ENCODE measurements at places on chromosomes 4 and X.

- no peak for DNase-seq
Measured at GRCh38 chr4:4671774-4672349, 130.0 kb upstream of the STX18 start.

DNA sequence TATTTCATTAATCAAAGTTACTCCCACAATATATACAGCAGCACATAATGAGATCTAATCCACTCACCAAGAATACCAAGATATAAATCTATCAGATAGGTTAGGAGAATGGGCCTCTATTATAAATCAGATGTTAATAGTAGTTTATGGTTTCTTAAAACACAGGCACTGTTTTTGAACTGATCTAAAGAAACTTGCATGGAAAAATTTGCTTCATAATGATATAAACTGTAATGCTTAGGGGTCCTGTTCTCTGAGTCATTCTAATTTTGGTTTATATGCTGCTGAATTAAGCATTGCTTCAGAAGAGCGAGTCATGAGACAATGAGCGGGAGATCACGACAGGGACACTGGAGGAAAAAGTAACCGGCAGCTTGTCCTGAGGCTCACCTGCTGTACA lies 113.3 kb upstream of the OTUD4 start:
- DNase-seq, result no peak

- no peak for DNase-seq
Measured at GRCh38 chr4:26753617-26754016, 107.0 kb upstream of the STIM2 start.

GRCh38 chr4:155524926-155525455 lies 141.7 kb upstream of the GUCY1A1 start:
- no peak for DNase-seq

DNA sequence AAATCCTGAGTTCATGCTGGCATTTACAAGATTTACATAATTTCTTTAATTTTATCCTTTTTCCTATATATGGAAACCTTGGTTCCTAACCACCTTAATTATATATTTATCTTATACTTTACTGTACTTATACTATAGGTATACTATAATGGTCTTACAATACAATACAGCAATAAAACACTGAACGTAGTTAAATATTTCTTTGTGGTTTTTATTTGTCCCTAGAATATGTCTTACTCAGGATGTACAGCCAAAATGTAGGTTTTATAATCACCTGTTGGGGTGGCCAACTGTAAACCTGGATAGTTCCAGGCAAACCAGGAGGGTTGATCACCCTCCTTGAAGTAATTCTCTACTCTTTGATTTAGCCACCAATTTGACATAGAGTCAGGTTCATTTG lies 48.4 kb upstream of the KIT start:
- no peak for DNase-seq

DNA sequence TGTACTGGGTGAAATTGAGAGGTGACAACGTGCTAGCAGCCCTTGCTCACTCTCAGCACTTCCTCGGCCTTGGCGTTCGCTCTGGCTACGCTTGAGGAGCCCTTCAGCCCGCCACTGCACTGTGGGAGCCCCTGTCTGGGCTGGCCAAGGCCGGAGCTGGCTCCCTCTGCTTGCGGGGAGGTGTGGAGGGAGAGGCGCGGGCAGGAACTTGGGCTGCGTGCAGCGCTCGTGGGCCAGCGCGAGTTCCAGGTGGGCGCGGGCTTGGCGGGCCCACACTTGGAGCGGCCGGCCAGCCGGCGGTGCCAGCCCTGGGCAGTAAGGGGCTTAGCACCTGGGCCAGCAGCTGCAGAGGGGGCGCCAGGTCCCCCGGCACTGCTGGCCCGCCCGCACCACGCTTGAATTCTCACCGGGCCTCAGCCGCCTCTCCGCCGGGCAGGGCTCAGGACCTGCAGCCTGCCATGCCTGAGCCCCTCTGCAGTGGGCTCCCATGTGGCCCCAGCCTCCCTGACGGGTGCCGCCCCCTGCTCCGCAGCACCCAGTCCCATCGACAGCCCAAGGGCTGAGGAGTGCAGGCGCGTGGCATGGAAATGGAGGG lies 249.5 kb upstream of the ETNPPL start:
- DNase-seq, result no peak

DNA sequence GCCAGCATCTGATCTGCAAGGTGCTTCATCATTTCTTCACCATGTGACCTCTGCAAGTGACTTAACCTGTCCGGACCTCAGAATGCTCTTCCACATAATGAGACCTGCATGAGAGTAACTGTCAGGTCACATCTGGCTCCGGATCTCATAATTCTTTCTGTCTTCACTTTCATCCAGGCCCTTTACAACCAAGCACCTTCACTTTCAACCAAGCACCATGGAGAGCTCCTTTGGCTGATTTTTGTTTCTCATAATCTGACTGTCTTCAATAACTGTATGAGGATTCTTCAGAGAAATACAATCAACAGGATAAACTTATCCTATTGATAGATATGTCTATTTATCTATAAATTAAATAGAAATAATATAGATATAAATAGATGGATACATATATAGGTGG lies 148.1 kb downstream of the VCX3A start:
- DNase-seq, result no peak

DNA sequence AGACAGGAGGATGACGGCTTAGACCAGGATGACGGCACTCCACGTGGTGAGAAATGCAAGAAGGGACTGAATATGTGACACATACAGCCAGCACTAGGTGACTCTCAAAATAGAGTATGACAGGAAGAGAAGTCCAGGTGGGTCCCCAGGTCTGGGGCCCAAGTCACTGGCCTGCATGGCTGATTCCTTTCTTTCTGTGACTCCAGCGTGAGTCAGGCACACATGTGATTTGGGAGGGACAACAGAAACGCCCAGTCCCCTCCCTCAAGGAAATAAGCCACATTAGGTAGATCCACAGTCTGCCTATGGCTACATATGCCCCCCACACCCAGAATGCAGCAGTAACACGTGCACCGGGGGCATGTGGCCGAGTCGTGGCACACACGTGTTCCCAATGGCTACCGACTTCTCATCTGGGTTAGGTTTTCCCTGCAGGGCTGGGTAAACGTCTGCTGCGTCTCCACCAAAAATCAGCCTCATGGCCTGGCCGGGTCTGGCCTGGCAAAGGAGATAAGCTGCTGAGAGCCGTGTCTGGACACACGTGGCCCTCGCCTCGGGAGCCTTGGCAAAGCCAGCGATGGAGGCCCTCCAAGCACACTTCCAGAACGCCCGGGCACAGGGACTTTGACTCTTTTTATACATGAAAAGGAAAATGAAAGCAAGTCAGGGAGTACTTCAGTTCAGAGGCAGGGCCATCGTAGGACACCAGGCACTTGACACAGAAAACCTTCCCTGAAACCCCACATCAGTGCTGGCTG lies 19.3 kb downstream of the SEL1L3 start:
- DNase-seq, result no peak

- DNase-seq, result no peak
Measured at GRCh38 chr4:84887824-84888223, 78.7 kb downstream of the WDFY3 start.

DNA sequence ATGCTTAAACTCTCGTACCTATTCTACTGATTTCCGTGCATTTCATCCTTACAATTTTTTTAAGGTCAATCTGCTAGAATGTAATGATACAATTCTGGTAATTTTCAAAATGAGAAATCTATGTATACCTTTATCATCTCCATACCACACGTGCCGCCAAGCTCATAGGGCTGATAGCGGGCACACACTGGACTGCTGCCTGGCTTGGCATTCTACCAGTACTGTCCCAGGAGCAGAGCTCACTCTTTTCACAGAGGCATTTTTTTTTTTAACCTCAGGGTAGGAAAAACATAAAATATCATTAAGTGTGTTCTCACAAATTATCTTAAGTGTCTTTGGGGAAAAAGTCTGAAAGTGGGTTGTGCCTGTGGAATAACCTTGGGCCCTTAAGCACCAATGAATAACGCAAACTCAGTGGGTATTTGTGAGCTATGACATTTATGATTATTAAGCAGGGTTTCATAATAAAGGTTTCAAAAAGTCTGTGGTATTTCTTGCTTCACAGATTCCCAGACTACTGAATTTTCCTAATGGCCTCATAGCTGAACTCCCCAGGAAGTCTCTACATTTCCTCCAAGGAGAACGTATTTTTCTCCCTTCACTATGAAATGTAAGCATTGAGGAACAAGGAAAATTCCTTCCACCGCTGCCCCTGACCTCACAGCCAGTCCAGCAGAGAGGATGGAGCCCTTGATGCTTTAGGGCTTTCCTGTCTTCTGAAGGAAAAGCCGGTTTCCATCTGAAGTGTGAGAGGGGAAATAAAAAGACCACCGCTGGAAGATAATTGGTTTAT lies 125.2 kb downstream of the ELOVL6 start:
- no peak for DNase-seq

- DNase-seq, result peak; percentile 8
Measured at GRCh38 chr4:22246847-22247246, 269.0 kb downstream of the ADGRA3 start.

DNA sequence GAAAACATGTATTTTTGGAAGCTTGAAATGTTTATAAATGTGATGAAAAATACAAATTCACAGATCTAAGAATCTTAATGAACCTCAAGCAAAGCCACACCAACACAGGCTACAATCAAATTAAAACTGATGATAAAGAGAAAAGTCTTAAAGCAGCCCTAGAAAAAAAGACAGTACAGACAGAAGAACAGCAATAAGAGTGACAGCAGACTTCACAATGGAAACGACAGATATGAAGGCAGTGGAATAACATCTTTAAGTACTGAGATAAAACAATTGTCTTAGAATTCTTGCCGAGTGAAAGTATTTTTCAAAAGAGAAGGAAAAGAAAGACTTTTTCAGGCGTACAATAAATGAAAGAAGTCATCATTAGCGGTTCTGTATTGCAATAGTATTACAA lies 423.6 kb upstream of the LCORL start:
- no peak for DNase-seq

- no peak for DNase-seq
Measured at GRCh38 chr4:180634306-180634705, 1608.9 kb upstream of the TENM3 start.

- DNase-seq, result no peak
Measured at GRCh38 chr4:172900900-172901299, 267.7 kb upstream of the GALNT7 start.

DNA sequence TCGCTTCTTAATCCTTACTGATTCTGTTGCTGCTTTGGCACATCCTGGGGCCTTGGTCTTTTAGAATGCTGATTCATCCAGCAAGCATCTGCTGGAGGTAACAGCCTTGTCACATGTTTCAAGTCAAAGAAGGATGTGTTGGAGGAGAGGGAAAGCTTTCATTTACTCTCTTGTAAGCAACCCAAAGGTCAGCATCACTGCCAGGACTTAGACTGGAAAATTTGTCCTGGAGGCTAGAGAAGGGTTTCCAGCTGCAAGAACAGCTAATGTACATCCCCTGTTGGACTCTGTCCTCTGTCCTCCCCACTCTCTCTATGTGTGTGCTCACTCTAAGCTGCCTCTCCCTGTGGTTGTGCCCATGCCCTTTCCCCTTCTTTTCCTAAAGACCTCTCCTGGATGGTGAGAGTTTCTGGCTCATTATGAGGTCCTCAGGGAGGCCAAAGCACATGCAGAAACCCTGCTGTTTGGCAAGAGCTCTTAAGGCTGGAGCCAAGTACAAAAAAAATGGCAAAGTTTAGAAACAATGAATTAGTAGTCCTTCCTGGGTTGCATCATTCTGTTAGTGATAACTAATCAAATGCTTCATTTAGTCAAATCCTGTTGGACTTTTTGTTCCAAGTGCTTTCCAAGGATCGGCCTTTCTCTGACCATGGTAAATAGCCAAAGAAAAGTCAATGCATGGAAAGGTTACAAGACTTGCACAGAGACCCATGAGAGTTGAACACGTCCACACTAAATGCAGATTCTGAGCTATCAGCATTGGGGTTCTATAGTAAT lies 13.4 kb upstream of the SRPX start:
- no peak for DNase-seq

DNA sequence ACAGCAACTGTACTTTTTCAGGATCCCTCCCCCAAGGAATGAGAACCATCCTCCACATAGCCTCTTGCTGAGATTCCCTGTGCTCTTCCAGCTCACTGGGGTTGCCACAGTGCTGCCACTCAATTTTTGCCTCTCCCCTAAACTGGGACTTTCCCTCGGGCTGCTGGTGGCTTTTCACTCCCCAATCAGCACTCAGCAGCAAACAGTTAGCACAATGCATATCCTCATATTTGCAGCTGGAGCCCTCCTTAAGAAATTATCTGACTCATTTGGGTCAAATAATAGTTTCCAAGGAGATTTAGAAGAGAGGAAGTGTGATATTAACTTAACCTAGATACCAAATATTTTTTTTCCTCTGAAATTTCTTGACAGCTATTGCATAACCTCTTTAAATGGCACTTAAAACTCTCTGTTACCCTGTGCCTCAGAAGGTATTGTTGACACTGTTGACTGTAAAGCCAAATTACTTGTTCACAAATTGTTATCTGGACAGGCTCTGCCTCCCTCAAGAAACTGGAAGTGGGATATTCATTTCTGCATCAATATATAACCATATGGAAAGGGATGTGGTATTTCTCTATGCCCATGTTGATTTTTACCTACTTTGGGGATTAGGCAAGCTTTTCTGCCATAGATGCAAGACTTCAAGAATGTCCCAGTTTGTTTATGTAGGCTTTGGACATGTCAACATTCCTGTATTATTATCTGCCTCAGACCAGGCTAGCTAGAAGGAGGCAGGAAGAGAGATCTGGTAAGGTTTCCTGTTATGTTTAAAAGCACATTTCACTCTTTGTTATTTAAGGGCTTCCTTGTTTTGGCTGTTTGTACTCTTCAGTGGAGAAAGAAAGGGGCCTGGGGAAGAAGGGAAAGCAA lies 58.0 kb downstream of the SEPTIN11 start:
- no peak for DNase-seq

GRCh38 chr4:159428975-159429692 lies 326.3 kb downstream of the RAPGEF2 start:
- DNase-seq, result no peak

- DNase-seq, result no peak
Measured at GRCh38 chr4:83905952-83906351, 370.0 kb downstream of the GPAT3 start.

- DNase-seq, result no peak
Measured at GRCh38 chrX:136766785-136767103, 14.0 kb downstream of the ARHGEF6 start.

DNA sequence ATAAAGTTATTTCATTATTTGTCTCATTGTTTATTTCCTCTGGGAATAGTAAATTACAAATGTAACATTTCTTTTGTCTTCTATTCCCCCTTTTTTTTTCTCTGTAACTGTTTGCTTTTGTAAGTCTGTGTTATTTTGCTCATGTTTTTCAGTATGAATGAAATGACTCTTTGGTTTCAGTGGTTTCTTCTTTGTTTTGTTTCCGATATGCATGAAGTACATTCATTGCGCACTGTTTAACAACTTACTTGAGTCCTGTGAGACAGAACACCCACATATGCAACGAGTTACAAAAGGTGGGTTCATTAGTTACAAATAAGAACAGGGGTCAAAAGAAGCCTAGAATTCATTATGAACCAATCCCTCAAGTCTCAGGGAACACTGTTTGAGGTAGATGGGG lies 175.0 kb upstream of the UGT8 start:
- no peak for DNase-seq

DNA sequence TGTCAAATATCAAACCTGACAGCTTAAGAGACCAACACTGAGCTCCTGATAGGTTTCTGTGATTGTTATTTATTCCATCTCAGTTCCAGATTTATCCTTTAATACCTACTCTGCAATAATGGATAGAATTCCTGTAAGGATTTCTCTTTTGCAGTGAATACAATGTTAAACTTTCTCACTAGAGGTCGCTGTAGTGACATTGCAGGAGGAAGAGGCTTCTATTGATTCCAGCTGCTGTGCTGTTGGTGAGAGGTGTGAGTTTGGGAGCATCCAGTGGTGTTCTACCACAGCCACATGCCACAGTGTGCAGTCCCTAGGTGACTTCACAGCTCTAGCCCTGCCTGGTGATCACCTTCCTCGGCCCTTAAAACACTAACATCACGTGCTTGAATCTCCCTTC lies 34.6 kb upstream of the DCAF8L2 start:
- peak; percentile 3 for DNase-seq

GRCh38 chr4:186058253-186058979 lies 10.5 kb upstream of the TLR3 start:
- DNase-seq, result no peak
